ENCODE measurements at places on chromosomes 1 and 21.

- DNase-seq: no peak
These were observed 94.1 kb downstream of the PGBD5 start for GRCh38 chr1:230332061-230332460.

DNA sequence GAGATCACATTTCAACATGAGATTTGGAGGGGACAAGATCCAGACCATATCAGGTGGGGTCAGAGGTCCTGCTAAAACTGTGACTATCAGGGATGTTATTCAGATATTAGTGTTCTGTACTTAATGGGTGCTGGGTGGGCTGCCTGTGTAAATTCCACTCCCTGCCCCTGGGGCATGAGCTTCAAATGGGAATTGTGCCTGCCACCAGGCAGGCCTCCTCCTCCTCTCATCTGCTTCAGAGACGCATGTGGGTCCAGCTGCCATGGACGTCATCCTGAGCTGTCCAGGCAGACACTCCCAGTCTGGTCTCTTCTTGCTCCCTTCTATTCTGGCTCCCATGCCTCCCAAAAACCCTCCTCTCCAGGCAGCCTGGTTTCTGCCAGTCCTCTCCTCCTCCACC, 10.4 kb downstream of the QSOX1 start:
- no peak for DNase-seq

- DNase-seq: no peak
These were observed 114.0 kb downstream of the KCNN3 start for GRCh38 chr1:154755858-154756730.

DNA sequence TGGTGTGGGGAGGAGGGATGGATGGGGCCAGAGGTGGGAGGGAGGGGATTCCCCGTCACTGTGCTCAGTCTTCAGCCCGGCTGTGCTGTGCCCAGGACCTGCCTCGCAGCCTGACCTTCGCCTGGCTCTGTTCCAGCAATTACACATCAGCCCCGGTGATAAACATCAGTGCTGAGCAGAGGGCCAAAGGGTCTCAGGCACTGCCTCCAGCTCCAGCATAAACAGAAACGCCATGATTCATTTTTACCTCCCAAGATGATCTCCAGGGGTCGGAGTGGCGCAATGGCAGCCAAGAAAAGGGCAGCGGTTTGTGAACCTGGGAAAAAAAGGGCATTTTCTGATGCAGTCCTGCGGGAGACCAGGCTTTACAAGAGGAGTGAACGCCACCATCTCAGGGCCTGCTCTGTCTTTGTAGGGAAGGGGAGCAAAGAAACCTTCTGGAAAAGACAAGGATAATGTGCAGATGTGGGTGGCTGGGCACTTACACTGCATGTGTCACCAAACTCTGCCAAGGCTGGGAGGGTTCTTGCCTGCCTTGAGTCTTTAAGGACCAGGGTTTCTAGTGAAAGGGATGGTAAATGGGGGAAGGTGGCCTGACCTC, 28.1 kb downstream of the SHISA4 start:
- no peak for DNase-seq

GRCh38 chr21:24372506-24372905, 1234.8 kb downstream of the MRPL39 start:
- DNase-seq: no peak

DNA sequence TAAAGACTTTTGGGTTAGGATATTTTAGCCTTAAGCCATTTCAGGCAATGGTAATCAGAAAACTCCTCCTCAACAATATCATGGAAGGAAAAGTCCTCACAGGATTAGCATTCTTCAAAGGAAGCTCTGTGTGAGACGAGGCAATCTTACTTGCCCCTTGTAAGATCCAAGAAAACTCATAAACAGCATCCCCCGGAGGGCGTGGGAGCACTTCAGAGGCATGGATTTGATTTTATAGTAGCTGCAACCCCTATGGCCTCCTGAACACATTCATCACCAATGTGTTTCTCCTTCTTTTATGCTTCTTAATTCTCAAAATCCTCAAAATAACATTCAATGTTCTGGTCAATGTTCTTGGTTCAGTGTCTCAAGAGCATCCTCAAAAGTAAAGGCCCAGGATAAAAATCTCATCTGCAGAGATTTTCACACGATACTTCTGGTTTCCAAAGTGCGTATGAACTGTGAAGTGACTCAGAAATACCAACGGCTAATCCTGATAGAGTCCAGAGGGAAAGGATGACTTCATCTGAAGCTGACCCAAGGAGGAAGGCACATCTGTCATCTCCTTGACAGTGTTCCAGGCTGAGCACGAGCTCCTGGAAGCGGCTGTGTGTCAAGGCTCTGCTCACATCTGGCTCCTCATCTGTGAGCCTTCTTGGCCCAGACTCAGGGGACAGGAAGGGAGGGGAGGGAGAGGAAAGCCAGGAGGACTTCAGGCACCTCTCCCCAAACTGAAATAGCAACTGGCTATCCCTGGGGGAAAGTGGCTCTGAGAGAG, 49.3 kb upstream of the PSEN2 start:
- no peak for DNase-seq

- DNase-seq: peak; percentile 28
These were observed 74.7 kb downstream of the RUNX1 start for GRCh38 chr21:34974162-34974981.

- no peak for DNase-seq
These were observed 86.0 kb downstream of the SLC25A24 start for GRCh38 chr1:108114033-108114599.

DNA sequence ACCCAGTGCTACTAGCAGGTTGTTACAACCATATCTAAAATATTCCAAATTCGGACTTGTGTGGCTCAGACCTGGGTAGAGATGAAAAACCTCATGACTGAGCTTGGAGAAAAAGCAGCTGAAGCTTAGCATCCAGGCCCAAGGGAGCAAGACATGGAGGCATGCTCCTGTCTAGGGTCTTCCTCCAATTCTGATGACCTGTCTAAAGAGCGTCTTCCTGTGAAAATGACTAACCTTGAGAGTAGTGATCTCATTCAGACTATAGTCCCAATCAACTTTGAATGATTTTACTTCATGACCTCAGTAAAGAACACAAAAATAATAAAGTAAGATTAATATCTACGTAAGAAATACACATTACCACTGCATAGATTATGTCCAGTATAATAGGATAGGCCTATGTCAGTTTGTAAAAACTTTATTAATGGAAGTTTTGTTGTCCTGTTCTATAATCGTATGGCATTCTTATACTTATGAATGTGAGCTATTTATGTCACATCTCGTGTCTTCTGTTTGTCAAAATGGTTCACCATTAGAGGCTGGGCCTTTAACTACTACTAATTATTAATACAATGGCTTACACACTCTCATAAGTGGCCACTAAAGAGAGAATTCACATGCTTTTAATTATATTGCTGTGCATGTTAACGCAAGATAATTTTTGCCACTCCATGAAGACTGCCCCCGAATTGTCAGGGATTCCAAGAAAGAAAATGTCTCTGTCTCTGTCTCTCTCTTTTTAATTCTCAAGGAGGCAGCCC, 201.3 kb downstream of the NCAM2 start:
- DNase-seq: no peak

DNA sequence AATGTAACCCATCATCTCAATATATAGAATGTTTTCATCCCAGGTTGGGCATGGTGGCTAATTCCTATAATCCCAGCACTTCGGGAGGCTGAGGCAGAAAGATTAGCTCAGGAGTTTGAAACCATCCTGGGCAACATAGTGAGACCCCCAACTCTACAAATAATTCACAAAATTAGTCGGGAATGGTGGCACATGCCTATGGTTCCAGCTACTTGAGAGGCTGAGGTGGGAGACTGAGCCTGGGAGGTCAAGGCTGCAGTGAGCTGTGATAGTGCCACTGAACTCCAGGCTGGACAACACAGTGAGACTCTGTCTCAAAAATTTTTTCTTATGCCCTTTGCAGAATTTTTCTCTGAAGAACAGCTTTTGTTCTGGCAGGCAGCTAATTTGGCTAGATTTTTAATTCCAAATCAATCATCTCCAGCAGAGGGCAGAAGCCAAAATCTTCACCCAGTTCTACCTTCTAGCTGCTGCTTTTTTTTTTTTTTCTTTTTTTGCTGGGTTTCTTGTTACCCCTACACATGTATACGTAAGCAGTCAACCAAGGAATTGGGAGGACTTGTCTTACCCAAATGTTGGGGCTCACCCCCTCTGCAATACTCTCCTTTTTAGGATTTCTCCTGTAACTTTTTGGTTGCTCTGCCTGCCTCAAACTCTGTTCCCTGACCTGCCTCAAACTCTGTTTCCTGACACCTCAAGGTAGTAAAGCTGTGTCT, 2.7 kb upstream of the RAD54L start:
- no peak for DNase-seq

DNA sequence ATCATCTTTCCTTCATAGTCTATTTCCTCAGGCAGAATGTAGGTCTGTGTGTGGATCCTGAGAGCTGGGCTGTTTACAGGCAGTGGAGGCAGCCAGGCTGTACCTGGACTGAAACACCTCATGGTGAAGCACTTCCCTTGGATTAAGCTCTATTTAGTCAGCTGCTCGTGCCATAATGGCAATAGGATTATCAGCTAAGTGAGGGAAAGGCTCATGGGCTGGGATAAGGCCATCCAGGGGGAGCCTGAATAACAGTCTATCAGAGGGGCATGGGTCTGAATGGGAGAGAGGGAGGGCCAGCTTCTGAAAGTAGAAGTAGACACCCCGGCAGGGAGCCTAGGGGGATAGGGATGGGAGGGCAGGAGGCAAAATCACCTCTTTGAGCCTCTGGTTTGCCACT, 8.3 kb downstream of the RNASEL start:
- no peak for DNase-seq
